ENCODE measurements at places on chromosomes 16 and 17. TPM values are rescaled to one million over a fixed set of nuclear protein-coding genes. Genes with fewer than 3 reads are reported as not detected.

The TMEM88 gene
- 3.5 TPM for total RNA-seq

The DLX4 gene
- 0.56 TPM for total RNA-seq

- H3K4me3 ChIP-seq: no peak overlapping the region
- DNase-seq: no peak
- peaks cover 28% of the 10 kb centered on the region for H3K27me3 ChIP-seq
These were observed 8.7 kb downstream of the PPM1E start for GRCh38 chr17:58764373-58764772.

DNA sequence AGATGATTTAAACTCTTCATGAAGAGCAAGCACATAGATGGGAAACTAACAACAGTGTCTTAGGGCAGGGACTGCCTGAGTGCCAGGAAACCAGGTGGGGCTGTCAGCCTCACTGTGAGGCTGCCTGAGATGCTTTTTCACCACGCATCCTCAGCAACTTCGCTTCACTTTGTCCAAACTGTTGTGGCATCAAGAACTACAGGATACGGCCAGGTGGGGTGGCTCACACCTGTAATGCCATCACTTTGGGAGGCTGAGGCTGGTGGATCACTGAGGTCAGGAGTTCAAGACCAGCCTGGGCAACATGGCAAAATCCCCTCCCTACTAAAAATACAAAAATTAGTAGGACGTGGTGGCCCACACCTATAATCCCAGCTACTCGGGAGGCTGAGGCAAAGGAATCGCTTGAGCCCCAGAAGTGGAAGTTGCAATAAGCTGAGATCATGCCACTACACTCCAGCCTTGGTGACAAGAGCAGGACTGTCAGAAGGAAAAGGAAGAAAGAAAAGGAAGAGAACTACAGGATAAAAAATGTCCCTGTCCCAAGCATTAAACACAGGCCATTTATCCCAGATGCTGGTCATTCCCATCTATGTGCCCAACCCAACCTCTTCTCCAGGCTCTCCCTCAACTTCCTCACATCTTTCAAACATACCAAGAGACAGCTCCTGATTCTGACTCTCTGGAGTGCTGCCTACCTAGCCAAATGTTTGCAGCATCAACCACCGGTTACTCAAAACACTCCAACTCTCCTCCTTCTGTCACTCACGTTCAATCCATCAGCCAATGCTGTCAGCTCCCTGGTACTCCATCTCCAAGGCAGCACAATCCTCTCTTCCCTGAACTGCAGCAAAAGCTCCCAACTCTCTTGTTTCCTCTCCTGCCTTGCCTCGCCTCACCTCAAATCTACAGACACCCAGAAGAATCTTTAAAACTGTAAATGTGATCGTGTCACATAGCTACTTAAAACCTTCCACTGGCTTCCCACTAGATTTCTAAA, 1.6 kb downstream of the EIF4A3 start:
- peaks cover 10% of the 10 kb centered on the region for H3K4me1 ChIP-seq
- H3K27ac ChIP-seq: peak overlapping the region; percentile 62
- DNase-seq: no peak
- peak overlapping the region; percentile 84 for H3K4me3 ChIP-seq
- H3K27me3 ChIP-seq: no peaks in the 10 kb centered on the region

DNA sequence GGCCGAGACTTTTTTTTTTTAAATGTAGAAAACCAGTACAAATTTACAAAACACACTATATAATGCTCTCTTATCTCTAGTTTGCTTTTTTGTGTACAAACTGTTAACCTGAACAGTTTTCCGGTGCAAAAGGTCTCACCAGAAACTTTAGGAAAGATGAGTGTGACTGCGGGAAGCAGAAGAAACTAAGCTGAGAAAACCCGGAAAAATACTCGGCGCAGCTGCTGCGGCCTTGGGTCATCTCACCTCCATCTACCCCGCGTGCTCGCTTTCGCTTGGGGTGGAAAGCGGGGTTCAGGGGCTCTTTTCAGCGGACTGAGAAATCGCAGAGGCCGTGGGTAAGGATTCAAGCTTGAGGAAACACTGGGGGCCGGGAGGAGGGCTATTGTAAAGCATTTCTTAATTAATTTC, 1.8 kb downstream of the SALL1 start:
- H3K4me3 ChIP-seq: no peak overlapping the region
- H3K27ac ChIP-seq: peak overlapping the region; percentile 52
- no peak for DNase-seq
- H3K36me3 ChIP-seq: no peaks in the 10 kb centered on the region
